ENCODE measurements at places on chromosomes 11 and 22. TPM values are rescaled to one million over a fixed set of nuclear protein-coding genes. Genes with fewer than 3 reads are reported as not detected.

DNA sequence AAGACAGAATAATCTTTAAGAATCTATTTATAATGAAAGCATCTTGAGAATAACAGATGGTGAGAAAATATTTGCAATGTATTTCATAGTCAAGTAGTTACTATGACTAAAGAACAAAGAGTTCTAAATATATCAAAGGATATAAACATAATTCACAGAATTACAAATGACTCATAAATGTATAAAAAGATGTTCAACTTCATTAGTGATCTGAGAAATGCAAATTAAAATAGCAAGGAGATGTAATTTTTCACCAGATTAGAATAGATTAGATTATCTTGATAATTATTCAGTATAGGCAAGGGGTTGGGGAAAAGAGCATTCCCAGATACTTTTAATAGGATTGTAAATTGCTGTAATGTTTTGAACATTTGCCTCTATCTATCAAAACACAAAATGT is 30.1 kb upstream of the PAMR1 start:
- DNase-seq, result no peak

DNA sequence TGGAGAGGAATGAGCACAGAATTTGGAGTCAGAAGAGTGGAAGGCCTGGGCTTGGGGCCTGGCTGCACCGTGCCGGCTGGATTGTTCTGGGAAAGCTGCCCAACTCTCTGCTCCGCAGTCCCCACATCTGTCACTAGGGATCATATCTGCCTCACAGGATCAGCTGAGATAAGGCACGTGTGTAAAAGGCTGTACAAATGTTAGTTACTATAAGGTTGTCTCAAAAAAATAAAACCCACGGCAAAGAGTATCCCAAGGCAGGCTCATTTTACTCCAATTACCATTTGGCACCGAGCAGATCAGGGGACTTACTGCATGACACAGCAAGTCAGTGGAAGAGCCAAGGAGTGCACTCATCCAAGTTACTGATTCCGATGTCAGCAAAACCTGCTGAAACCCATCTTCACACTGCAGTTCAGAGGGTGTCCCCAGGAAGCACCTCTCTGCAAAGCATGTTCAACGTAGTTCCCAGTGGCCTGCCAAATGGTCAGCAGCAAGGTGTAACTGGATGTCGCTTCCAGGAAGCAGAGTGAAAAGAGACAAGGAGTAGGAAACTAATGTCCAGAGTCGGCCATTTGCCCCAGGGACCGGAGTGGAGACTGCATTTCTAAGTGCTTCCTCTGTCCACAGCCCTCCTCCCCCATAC is 18.1 kb upstream of the MRTFA start:
- no peak for DNase-seq

DNA sequence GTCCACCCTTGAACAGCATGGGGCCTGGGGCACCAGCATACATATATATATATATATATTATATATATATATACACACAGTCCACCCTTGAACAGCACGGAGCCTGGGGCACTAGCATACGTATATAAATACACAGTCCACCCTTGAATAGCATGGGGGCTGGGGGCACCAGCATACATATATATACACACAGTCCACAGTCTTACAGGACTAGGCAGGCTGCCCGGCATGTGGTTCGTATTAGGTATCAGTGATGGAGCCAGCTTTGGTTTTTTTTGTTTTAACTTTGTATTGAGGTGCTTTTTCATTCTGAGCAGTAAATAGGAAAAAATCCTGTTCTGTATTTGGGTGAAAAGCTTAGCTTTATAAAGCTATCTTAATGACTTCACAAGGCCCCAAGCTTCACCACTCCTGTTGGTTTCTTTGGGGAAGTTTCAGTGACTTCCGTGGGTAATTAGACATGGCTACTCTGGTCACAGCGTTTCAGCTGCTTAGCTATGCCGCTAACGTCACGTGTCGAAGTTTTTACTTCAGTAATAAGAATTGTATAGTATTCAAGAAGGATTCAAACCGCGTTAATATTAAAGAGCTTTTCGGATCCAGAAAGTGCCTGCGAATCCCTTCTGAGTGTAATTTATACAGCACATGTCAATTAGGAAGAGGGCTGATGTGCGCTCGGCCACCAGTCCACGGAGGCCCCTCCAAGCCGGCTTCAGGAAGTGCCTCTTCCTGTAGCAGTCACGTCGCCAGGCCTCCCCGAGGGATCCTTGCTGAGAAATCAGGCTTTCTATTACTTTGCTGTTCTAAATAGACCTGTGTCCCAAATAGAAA is 179.7 kb downstream of the TBC1D22A start:
- no peak for DNase-seq

- DNase-seq, result no peak
These were observed 8.3 kb downstream of the MUC2 start for GRCh38 chr11:1082728-1083620.

DNA sequence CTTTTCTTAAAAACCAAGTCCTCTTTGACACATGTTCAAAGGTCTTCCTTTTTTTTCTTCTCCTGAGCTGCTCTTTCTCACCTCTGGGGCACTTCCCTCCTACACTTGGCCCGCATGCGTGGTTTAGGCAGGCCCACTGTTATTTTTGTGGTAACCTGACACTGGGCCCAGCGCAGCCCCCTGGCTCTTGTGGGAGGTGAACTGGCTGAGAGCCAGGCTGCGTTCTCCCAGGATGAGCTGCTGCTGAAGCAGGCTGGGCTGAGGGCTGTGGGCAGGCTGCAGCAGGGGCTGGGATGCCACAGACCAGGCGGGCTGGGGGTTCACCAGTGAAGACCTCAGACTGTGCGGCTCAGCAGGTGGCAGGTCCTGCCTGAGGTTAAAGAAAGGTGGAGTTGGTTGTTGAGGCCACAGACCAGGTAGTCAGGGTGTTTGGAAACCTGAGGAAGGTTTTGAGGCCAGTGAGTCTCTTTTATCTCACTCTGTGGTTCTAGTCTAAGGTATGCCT is 72.4 kb downstream of the TEAD1 start:
- peak; percentile 84 for DNase-seq

DNA sequence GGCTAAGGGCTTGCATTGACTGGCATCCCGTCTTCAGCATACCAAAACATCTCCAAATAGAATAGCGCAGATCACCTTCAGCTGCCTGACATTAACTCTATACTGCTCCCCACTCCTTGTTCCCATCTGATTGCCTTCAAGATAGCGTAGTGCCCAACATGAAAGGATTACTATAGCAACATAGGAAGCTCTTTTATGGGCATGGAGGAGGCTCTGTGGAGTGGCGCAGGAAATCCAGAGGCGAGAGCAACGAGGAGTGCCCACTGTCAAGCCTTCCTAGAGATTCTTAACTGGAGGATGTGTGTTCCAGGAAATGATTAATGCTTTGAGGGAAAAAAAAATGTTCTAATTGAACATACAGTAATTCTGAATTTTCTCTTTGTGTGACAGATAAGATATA is 213.3 kb downstream of the CADM1 start:
- no peak for DNase-seq

DNA sequence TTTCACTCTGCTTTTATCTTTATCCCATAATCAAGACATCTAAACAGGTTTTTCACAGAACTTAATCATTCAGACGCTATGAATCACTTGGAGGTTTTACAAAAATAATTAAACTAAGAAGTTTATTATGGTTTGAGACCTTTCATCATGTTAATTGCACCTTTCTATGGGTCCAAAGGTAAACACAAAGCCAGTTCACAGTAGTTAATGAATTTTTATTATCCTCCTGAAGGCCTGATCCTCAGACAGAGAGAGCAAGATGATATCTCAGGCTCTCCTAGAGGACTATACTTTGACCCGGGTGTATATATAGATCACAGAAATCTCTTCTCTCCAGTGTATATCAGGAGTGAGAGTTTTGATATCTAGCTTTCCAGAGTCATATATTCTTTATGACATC is 1044.3 kb upstream of the RAG2 start:
- DNase-seq, result no peak

GRCh38 chr11:90204832-90205646 is 17.8 kb downstream of the CHORDC1 start:
- peak; percentile 23 for DNase-seq

GRCh38 chr11:76318744-76319384 is 62.1 kb downstream of the THAP12 start:
- DNase-seq, result peak; percentile 24

GRCh38 chr11:73453562-73453961 is 77.4 kb downstream of the RELT start:
- DNase-seq, result no peak

GRCh38 chr22:37638391-37639069 is 939 bp upstream of the SH3BP1 start:
- no peak for DNase-seq

GRCh38 chr22:24681236-24681635 is 78.2 kb downstream of the GGT1 start:
- DNase-seq, result peak; percentile 56

DNA sequence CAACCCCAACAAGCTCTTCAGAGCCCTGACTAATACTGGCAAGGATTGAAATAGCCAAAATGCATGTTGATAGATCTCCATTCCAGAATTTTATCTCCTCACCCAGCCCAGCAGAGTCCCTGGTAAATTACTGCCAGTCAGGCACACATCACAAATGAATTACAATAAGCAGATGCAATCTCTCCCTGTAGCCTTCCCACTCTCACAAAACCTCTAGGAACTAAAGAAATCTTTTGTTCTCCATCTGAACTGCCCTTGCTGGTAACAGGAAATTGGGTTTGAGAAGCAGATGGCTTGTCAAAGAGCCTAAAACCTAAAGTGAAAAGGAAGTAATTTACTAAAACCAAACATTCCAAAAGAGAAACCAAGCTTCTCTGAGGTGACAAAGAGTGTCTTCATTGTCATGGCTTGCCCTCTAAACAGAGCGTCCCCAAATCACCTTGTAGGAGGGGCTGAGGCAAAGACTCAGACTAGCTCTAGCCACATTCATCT is 59.5 kb downstream of the FAM168A start:
- no peak for DNase-seq

C11orf86 gene
- not detected for polyA plus RNA-seq

SHISA8 gene
- polyA plus RNA-seq, result not detected

DUSP8 gene
- polyA plus RNA-seq, result 2.1 TPM

PRR33 gene
- not detected for polyA plus RNA-seq

CDC45 gene
- 8.3 TPM for polyA plus RNA-seq

KRTAP5-7 gene
- not detected for polyA plus RNA-seq

MIOX gene
- polyA plus RNA-seq, result 0.14 TPM

MMP27 gene
- polyA plus RNA-seq, result not detected

KDM4E gene
- polyA plus RNA-seq, result not detected

GTSE1 gene
- 4.0 TPM for polyA plus RNA-seq

DLG2 gene
- 0.68 TPM for polyA plus RNA-seq
